ENCODE measurements at places on chromosomes 11 and 22.

GRCh38 chr11:21893565-21893867, 299.4 kb upstream of the ANO5 start:
- no peak for DNase-seq

GRCh38 chr11:73116636-73117035, 25.5 kb downstream of the FCHSD2 start:
- no peak for DNase-seq

- no peak for DNase-seq
Measured at GRCh38 chr11:2574553-2575535, 125.0 kb downstream of the KCNQ1OT1 start.

DNA sequence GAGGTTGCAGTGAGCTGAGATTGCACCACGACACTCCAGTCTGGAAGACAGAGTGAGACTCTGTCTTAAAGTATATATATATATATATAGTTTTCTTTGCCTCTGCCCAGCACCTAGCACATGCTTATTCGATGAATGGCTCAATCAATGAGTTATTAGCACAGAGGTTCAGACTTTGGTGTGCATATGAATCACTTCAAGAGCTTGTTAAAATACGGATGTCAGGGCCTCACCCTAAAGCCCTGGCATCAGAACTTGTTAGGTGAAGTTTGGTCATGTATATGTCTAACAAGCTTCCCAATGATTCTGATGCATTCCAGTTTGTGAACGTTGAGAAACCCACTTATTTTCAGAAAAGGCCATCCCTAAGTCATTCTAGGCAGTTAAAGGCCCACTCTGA, 21.8 kb upstream of the TMEM86A start:
- no peak for DNase-seq

DNA sequence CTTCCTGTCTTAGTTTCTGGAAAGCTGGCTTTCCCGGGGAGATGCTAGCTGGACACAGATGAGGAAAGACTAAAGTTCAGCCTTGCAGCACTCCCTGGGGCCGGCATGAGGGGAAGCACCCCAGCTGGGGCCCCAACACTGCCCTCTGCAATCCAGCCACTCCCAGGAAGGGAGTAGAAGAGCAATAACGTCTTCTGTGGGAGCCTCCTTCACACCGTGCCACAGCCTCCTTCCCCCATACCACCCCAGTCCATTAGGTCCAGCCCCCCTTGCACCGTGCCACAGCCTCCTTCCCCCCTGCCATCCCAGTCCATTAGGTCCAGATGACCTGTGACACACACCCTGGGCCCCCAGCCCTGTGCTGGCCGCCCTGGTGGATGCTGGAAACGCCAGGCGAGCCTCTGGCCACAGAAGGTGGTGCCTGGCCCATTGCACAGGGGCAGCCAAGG, 44.1 kb upstream of the PRDM11 start:
- no peak for DNase-seq
